ENCODE measurements at places on chromosomes 3 and 15. TPM values are rescaled to one million over a fixed set of nuclear protein-coding genes. Genes with fewer than 3 reads are reported as not detected.

CMTM6 gene
- total RNA-seq, result 55.5 TPM

CP gene
- not detected for total RNA-seq

KCNAB1 gene
- total RNA-seq, result not detected

ZNF609 gene
- 48.9 TPM for total RNA-seq

LDHAL6B gene
- total RNA-seq, result not detected

SLC22A14 gene
- total RNA-seq, result not detected

CXCR6 gene
- 10.3 TPM for total RNA-seq

FILIP1L gene
- 5.0 TPM for total RNA-seq

EOGT gene
- 15.0 TPM for total RNA-seq

SPATA12 gene
- not detected for total RNA-seq

All from T-helper 2 cell treated with Interferon-gamma antibody and Interleukin-4, amounts not matched to agents 100 ng/mL and 5 ng/mL, for 36 hours (primary cell).